ENCODE measurements at places on chromosomes 4 and X. TPM values are rescaled to one million over a fixed set of nuclear protein-coding genes. Genes with fewer than 3 reads are reported as not detected.

PSMD10 gene
- 77.4 TPM for total RNA-seq

- DNase-seq, result no peak
Observed at GRCh38 chrX:14930663-14931062, 57.4 kb downstream of the MOSPD2 start.

HSPA4L gene
- 18.1 TPM for total RNA-seq

NAP1L2 gene
- not detected for total RNA-seq

- peak; percentile 28 for DNase-seq
Observed at GRCh38 chr4:55087913-55088260, 37.5 kb downstream of the KDR start.

DNA sequence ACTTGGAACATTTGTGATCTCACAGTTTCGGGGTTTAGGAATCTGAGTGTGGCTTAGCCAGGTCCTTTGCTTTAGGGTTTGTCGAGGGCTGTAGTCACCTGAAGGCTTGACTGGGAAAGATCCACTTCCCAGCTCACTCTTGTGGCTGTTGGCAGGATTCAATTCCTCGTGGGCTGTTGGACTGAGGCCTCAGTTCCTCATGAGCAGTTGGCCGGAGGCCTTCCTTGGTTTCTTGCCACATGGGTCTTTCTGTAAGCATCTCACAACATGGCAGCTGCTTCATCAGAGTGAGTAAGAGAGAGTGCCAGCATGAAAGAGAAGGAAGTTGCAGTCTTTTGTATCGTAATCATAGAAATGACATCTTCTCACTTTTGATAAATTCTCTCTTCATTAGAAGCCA is 11.1 kb downstream of the TXLNG start:
- DNase-seq, result peak; percentile 25

GRCh38 chr4:23770011-23770410 is 119.8 kb downstream of the PPARGC1A start:
- no peak for DNase-seq

DNA sequence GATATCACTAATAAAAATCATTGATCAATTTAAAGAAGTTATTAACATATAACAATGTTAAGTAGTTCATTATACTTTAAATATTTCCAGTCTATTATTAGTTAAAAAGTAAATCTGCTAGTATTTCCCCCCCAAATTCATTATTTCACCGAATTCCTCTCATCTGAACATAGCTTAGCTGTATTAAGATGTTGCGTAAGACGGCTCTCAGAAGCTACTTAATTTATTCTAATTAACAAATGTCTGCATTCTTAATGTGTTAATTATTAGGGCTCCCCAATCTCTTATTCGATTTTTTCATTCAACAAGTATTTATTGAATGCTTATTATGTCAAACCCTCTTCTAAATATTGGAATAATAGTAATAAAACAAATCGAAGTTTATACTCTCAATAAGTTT is 290.7 kb downstream of the TRIML1 start:
- no peak for DNase-seq

Measured in myocyte (in vitro differentiated cells).